ENCODE measurements at places on chromosomes 1 and 21. TPM values are rescaled to one million over a fixed set of nuclear protein-coding genes. Genes with fewer than 3 reads are reported as not detected.

MEF2D gene
- 14.4 TPM for total RNA-seq

DNA sequence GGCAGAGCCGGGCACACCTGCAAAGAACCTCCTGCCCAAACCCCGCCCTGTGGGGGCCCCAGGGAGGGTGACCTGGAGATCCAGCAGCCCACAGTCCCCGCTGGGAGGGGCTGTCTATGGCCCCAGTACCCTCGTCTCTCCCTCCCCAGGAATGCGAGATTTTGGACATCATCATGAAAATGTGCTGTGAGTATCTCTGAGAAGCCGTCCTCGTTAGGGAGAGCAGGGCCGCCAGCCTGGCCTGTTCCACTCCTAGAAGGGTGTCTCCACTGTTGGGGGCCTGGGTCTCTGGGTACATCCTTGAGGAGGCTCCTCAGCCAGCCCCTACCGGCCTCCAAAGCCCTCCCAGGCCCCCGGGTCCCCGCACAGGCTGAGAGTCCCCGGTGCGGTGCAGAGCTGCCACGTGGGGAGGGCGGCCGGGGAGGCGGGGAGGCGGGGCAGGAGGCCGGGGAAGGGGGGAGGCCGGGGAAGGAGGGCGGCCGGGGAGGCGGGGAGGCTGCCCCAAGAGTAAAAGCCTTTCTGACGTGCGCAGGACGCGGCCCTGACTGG is 18.7 kb downstream of the COL6A1 start:
- H3K27me3 ChIP-seq: no peaks in the 10 kb centered on the region
- no peak overlapping the region for H3K27ac ChIP-seq
- no peaks in the 10 kb centered on the region for H3K4me1 ChIP-seq
- no peak overlapping the region for H3K4me3 ChIP-seq
- H3K36me3 ChIP-seq: no peaks in the 10 kb centered on the region

GUCA2B gene
- not detected for total RNA-seq

DNA sequence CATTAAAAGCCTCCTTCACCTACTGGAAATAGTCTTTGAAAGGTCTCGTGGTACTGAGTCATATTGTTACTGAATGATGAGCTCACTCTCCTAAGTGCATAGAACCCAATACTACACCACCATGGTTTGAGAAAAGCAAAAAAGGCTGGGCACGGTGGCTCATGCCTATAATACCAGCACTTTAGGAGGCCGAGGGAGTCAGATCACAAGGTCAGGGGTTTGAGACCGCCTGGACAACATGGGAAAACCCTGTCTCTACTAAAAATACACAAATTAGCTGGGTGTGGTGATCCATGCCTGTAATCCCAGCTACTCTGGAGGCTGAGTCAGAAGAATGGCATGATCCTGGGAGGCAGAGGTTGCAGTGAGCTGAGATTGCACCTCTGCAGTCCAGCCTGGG is 3.3 kb upstream of the HNRNPCL1 start:
- no peak overlapping the region for H3K4me3 ChIP-seq
- H3K36me3 ChIP-seq: no peaks in the 10 kb centered on the region
- no peaks in the 10 kb centered on the region for H3K27me3 ChIP-seq
- no peak for DNase-seq

FNDC5 gene
- total RNA-seq: 6.0 TPM

GRCh38 chr1:224689374-224689773 is 73.3 kb downstream of the CNIH3 start:
- no peaks in the 10 kb centered on the region for H3K36me3 ChIP-seq
- no peaks in the 10 kb centered on the region for H3K4me1 ChIP-seq
- no peak overlapping the region for H3K27ac ChIP-seq
- no peaks in the 10 kb centered on the region for H3K27me3 ChIP-seq

DNA sequence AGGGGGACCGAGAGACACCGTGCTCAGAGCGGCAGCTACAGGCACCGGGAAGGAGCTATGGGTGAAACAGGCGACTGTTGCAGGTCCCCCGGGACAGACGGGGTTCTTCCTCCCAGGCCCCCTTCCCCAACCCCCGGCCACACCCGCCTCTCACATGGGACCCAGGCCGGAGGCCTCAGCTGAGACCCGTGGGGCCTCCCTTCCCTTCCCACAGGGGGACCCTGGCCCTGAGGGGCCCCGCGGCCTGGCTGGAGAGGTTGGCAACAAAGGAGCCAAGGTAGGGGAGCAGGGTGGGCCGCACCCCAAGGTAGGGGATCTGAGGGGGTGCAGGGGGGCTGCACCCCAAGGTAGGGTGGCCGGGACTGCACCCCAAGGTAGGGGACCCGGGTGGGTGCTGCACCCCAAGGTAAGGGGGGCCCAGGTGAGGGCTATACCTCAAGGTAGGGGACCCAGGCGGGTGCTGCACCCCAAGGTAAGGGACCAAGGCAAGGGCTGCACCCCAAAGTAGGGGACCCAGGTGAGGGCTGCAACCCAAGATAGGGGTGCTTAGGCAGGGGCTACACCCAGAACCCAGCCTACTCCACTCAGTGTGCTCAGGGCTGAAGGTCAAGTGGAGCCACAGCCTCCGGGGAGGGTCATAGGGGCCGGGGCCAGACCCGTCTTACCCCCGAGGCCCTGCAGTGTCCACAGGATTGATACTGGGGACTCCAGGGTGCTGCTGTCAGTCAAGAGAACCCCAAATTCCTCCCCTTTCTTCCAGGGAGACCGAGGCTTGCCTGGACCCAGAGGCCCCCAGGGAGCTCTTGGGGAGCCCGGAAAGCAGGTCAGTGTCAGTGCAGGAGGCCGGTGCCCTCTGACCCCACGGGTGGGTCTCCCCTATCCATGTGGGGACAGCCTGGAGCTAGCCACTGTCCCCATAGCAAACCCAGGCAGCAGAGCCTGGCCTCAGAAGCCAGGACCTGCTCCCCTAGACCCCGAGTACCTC is 22.7 kb downstream of the COL6A2 start:
- H3K27me3 ChIP-seq: no peaks in the 10 kb centered on the region
- H3K4me3 ChIP-seq: no peak overlapping the region
- DNase-seq: peak; percentile 34
- no peak overlapping the region for H3K27ac ChIP-seq
- H3K36me3 ChIP-seq: peaks cover 56% of the 10 kb centered on the region

DNA sequence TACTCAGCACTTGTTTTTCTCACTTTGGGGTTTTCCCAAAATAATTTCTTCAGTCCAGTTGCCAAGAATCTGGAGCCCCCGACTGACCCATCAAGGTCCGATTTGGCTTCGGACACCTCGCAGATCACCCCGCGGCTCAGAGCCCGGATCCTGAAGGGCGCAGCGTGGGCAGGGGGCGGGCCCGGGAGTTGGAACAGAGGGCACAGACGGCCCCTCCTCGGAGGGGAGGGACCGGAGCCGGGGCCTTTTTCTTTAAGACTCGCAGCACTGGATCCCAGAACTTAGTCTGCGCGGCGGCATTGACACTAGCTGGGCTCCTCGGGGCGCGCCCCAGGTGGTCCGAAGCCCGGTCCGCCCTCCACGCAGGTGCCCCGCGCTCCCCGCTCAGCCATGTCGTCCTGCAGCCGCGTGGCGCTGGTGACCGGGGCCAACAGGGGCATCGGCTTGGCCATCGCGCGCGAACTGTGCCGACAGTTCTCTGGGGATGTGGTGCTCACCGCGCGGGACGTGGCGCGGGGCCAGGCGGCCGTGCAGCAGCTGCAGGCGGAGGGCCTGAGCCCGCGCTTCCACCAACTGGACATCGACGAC is at the start of gene CBR3:
Gene CBR3 (plus strand): TSS at position 277 of the 588 bp plus-strand sequence. CDS start 114 bp downstream, at position 391.
- no peak within 1 kb of the TSS for H3K27ac ChIP-seq
- peaks cover 68% of the 10 kb centered on the region for H3K27me3 ChIP-seq
- DNase-seq: peak; percentile 55
- H3K36me3 ChIP-seq: no peaks in the 10 kb centered on the region

GRCh38 chr1:16164213-16165072 is 8.6 kb upstream of the EPHA2 start:
- H3K4me1 ChIP-seq: peaks cover 21% of the 10 kb centered on the region
- DNase-seq: peak; percentile 81
- no peaks in the 10 kb centered on the region for H3K27me3 ChIP-seq
- H3K27ac ChIP-seq: peak overlapping the region; percentile 36
- no peaks in the 10 kb centered on the region for H3K36me3 ChIP-seq
- H3K4me3 ChIP-seq: no peak overlapping the region

DNA sequence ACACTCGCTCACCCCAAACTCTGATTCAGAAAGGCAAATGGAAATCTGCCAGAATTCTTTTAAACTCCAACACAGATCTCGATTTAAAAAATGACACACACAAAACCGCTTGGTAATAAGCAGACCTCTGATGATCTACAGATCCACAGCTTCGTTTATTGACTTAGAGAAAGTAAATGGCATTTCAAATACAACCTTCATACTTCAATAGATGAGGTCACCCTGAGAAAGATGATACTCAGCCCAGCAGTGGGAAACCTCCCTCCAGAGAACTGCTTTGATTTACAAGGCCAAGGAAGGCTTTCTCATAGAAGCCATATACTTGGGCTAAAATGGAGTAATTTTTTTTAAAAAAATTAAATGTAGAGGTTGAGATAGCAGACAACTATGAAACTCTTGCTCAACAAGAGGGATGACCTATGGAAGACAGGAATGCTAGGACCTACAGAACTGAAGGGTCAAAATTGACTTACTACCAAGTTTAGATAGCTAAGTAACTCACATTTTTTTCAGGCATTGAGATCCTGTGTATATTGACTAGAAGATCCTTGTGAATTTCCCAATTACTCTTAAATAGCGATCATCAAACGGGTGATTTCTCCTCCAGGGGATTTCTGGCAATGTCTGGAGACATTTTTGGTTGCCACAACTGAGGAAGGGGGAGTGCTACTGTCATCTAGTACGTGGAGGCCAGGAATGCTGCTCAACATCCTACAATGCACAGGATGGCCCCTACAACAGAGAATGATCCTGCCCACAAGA is 143.9 kb downstream of the CLIC6 start:
- no peaks in the 10 kb centered on the region for H3K4me1 ChIP-seq
- no peak overlapping the region for H3K4me3 ChIP-seq
- no peaks in the 10 kb centered on the region for H3K36me3 ChIP-seq
- no peak for DNase-seq
- H3K27ac ChIP-seq: no peak overlapping the region
- no peaks in the 10 kb centered on the region for H3K27me3 ChIP-seq

MSH4 gene
- 0.34 TPM for total RNA-seq

- H3K36me3 ChIP-seq: no peaks in the 10 kb centered on the region
- no peak overlapping the region for H3K4me3 ChIP-seq
- no peaks in the 10 kb centered on the region for H3K27me3 ChIP-seq
Measured at GRCh38 chr1:94983171-94983739, 56.3 kb upstream of the CNN3 start.

GRCh38 chr1:20830378-20830777 is 43.3 kb upstream of the HP1BP3 start:
- no peak overlapping the region for H3K4me3 ChIP-seq
- H3K4me1 ChIP-seq: peaks cover 8% of the 10 kb centered on the region
- H3K27ac ChIP-seq: no peak overlapping the region
- no peaks in the 10 kb centered on the region for H3K27me3 ChIP-seq
- H3K36me3 ChIP-seq: peaks cover 40% of the 10 kb centered on the region

TCHH gene
- 0.09 TPM for total RNA-seq

DNA sequence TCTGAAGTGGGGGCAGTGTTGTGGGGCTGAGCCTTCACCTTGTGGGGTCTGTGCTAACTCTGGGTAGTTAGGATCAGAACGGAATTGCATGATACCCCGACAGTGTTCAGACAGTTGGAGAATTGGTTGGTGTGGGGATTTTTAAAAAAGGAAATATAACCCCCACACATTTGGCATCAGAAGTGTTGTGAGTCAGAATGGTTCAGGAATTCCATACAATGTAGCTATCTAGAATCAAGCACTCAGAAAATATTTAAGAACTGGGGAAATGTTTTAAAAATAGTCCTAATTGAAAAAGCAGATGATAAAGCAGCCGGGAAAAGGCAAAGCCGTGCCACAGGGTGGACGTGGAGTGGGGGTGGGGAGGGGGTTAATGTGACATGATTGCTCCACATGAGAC is 6.5 kb upstream of the S100A7 start:
- H3K4me1 ChIP-seq: no peaks in the 10 kb centered on the region
- no peak overlapping the region for H3K4me3 ChIP-seq
- H3K36me3 ChIP-seq: no peaks in the 10 kb centered on the region
- peaks cover 7% of the 10 kb centered on the region for H3K27me3 ChIP-seq
- DNase-seq: no peak

CCDC30 gene
- total RNA-seq: 6.2 TPM

- H3K4me1 ChIP-seq: no peaks in the 10 kb centered on the region
- no peak for DNase-seq
- no peaks in the 10 kb centered on the region for H3K36me3 ChIP-seq
- no peak overlapping the region for H3K4me3 ChIP-seq
Measured at GRCh38 chr21:15414057-15414456, 315.7 kb upstream of the USP25 start.

DNA sequence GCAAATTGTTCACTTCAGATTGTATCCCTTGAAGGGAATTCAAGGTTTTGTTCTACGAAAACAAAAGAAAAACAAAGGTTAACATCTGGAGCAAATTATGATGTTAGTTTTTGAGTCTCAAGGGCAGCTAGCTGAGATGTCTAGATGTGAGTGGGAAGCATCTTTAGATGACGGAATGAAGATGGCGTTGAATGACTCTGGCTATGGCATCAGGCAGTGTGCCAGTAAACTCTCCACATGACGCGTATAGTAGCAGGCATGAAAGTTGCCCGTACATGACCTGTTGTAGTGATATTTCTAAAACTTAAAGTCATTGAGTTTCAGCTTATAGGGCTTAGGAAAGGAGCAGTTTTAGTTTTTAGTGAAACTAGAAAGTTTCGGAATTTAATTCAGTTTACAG is 12.3 kb upstream of the SDC3 start:
- H3K36me3 ChIP-seq: no peaks in the 10 kb centered on the region
- no peaks in the 10 kb centered on the region for H3K4me1 ChIP-seq
- H3K4me3 ChIP-seq: no peak overlapping the region
- no peak overlapping the region for H3K27ac ChIP-seq

DNA sequence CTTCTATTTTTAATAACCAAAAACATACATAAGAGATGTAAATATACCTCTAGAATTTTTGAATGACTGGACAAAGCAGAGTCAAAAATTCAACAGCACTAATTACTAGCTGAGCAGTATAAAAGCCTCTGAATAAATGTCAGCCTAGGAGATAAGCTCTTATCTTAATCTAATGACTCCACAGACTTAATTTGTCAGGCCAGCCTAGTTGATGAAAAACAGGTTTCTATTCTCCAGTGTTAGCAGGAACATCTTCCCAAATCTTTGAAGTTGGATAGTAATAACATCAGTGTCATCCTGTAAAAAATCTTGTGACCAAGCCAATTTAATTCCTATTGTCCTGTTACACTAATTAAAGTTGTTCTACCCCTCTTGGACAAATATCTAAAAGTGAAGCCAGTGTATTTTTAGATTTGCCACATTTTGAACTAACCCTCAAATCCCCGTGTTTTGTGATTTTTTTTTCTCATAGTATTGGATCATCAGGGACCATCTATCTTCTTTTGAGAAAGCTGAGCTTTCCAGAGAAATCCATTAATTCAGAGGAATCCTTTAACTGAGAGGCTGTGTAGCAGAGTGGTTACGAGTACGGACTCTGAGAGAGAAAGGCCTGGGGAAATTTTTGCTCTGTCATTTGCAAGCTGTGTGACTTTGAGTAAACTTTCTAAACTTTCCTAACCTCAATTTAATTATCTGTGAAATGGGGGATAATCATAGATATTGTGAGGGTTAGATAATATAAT is 41.2 kb downstream of the LMO4 start:
- H3K27me3 ChIP-seq: peaks cover 49% of the 10 kb centered on the region
- no peak for DNase-seq
- H3K4me1 ChIP-seq: peaks cover 3% of the 10 kb centered on the region

Measured in endodermal cell (in vitro differentiated cells).